T-helper 1 cell treated with Interleukin-12 subunit alpha and Interleukin-12 subunit beta and Interleukin-4 antibody, amounts not matched to agents 30 ng/mL and 1 ng/mL, for 36 hours (primary cell): ENCODE measurements at places on chromosomes 5 and 9. TPM values are rescaled to one million over a fixed set of nuclear protein-coding genes. Genes with fewer than 3 reads are reported as not detected.

Gene P4HA2
- 24.3 and 25.1 TPM in 2 replicates for total RNA-seq

Gene S1PR3
- 0.22 and 0.32 TPM in 2 replicates for total RNA-seq

Gene DOCK8
- total RNA-seq = 266 and 274 TPM in 2 replicates

Gene NFIB
- 0.05 TPM in 1 of 2 replicates, not detected in the other for total RNA-seq

Gene PCDHGC4
- 0.37 TPM in 1 of 2 replicates, not detected in the other for total RNA-seq

Gene GPR21
- total RNA-seq = 0.32 TPM in 1 of 2 replicates, not detected in the other

Gene STK32A
- not detected in 2 replicates for total RNA-seq

Gene GABRB2
- total RNA-seq = not detected in 2 replicates

Gene PGM5
- total RNA-seq = not detected in 2 replicates

Gene MSX2
- total RNA-seq = not detected in 2 replicates

Gene FOXD4
- 0.20 TPM in 1 of 2 replicates, not detected in the other for total RNA-seq

Gene ANGPTL2
- 0.07 TPM in 1 of 2 replicates, not detected in the other for total RNA-seq

Gene C5orf52
- total RNA-seq = 0.32 TPM in 1 of 2 replicates, not detected in the other
